NCI-H1417 (cell line): ENCODE measurements at places on chromosomes 7 and 10.

DNA sequence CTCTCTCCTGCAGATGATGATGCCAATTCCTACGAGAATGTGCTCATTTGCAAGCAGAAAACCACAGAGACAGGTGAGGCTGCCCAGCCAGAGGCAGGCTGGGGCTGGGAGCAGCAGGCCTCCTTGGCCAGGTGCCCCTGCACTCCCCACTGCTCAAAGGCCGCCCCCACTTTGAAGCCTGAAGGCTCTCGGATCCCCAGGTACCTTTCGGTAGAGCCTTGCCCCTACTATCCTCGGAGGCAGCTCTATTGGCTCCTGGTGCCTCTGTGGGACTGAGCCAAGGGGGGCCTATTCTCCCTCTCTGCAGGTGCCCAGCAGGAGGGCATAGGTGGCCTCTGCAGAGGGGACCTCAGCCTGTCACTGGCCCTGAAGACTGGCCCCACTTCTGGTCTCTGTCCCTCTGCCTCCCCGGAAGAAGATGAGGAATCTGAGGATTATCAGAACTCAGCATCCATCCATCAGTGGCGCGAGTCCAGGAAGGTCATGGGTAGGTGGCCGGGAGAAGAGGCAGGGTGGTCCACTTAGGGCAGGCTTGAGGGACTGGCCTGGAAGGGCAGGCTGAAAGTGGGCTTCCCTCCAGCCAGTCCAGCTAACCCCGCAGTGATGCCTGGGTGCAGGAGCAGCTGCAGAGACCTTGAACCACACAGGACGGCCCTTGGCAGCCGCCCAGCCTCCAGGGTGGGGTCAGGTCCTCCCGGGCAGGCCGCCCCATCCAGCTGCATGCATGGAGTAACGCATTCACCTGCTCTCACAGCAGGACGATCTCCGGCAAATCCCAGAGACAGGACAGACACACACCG, 14.1 kb downstream of the LAT2 start:
- no peak for DNase-seq

GRCh38 chr10:82411416-82411815, 536.4 kb downstream of the NRG3 start:
- DNase-seq = no peak

DNA sequence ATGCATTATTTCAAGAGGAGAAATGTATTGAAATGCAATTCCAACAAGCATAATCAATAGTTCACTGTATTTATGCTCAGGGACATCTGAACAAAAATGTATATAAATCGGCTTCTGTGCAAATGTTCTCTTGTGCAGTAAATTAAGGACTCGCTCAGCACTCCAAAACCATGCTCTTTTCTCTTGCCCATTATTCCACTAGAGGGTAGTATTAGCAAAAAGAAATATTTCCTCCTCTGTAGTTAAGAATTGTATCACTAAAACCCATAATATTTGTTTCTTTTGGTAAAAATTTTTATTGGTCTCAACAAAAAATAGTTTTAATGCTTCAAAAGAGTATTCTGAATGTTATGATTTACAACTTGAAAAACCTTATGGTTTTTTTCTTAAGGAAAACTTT, 803.1 kb downstream of the PCDH15 start:
- no peak for DNase-seq

GRCh38 chr7:138755842-138756590, 41.8 kb upstream of the TMEM213 start:
- no peak for DNase-seq

GRCh38 chr7:128148676-128149075, 92.4 kb upstream of the LEP start:
- peak; percentile 48 for DNase-seq

- DNase-seq = no peak
Observed at GRCh38 chr10:55158633-55159032, 357.6 kb upstream of the PCDH15 start.

DNA sequence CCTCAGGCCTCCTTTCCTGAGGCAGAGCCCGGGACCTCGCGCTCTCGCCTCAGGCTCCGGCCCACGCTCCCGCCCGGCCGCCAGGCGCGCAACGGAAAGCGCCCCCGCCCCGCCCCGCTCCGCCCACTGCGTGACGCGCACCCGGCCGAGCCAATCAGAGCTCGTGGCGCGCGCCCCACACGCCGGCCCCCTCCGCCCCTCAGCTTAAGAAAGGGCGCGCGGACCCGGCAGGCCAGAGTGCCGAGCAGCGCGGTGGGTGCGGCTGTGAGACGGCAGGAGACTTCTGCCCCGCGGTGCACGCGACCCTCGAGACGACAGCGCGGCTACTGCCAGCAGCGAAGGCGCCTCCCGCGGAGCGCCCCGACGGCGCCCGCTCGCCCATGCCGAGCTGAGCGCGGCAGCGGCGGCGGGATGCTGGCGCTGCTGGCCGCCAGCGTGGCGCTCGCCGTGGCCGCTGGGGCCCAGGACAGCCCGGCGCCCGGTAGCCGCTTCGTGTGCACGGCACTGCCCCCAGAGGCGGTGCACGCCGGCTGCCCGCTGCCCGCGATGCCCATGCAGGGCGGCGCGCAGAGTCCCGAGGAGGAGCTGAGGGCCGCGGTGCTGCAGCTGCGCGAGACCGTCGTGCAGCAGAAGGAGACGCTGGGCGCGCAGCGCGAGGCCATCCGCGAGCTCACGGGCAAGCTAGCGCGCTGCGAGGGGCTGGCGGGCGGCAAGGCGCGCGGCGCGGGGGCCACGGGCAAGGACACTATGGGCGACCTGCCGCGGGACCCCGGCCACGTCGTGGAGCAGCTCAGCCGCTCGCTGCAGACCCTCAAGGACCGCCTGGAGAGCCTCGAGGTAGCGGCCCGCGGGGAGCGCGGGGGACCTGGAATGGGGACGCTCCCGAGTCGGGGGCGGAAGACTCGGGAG, at the start of gene NPTX2:
Gene NPTX2, plus strand, starts transcription at position 235 of the 909 bp plus-strand sequence. Its CDS starts 177 bp downstream, at position 412.
- no peak for DNase-seq

DNA sequence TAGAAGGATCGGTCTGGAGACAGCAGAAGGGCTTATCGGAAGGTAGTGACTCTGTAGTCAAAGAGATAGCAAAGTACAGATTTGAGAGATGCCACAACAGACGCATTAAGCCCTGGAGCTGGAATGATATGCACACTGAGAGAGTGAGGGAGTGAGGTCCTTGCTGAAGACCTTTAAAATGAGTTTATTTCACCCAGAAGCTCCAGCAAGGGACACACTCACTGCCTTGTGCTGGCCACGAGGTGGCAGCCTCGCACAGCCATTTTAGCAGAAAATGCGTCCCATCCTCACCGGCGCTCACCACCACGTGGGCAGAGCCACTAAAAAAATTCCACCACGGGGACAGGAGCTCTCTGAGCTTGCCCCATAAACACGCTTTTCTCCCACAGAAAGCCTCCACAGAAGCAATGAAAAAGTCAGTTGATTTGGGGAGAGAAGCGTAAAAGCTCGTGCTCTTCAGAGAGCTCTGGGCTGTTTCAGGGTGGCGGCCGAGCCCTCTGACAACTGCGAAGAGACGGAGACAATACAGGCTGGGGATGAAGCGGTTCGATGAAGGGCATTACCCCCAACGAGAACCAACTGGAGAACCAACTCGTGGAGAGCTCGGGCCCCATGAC, 163.0 kb upstream of the KLF14 start:
- DNase-seq = peak; percentile 61

DNA sequence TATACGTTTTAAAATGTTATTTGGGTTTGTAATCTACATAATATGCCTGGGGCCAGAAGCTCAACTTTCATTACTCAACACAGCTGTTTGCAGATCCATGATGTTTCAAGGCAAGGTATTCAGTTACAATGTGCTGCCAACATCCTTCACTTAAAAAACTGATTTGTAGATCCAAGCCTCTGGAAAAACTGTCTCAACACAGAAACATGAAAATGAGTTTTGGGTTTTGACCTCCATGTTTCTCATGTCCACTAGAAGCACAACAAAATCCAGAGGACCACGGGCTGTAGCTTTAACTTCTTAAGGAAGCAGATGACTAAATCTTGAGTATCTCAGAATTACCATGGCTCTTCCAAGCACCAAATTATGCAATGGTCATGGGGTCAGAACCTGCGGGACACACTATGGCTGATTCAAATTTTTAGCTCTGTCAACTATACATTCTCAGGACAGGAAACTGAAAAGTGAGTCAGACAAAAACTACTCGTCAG, 247.1 kb upstream of the GRB10 start:
- DNase-seq = no peak

DNA sequence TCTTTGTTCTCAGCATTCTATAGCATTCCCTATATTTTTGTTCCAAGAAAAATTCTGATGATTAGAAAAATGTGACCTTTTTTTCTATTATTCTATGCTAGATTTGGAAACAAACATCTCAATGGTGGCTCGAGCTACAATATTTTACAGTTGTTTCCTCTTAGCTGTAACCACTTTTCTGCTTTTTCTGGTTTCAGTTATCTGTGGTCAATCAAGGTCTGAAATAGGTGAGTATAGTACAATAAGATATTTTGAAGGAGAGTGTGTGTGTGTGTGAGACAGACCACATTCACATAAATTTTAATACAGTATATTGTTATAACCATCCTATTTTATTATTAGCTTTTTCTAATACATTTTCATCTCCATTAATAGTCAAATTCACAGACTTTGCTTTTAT, 564.5 kb upstream of the GHITM start:
- no peak for DNase-seq

GRCh38 chr10:77231884-77232610, 405.6 kb downstream of the KCNMA1 start:
- no peak for DNase-seq

DNA sequence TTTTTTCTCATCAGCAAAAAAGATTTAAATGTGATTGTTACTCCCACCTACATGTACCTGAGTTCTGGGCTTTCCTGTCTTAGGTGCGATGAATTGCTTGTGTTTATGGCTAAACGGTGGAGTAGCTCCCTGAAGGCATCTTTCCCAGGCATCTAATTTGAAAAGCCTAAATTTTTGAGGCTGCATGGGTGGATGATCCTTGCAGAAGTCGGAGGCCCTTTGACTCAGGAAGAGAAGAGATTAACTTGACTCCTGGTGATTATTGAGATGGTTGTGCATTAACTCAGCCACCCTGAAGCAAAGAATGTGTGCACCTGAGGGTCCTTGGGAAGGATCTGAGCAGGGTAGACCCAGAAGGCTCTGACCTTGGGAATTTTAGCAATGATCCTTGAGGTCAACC, 155.6 kb upstream of the SEMA3C start:
- DNase-seq = no peak

- no peak for DNase-seq
Observed at GRCh38 chr7:151240536-151240935, 8.0 kb downstream of the SMARCD3 start.

GRCh38 chr10:78902815-78903214, 166.0 kb upstream of the ZMIZ1 start:
- no peak for DNase-seq

DNA sequence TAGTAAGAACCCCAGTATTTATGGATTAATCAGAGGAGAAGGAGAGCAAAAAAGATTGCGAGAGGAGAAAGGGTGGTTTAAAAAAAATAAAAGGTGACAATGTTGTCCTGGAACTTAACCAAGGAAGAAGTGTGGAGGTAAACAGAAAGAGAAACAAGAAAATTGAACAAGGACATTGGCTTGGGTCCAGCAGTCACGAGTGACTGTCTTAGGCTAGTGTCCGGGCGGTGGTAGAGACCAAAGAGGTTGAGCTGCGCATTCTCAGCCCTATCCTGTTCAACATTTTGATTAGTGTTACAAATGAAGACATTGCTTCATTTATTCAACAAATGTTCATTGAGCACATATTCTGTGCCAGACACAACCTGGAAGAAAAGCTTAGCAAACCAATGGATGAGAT, 329.9 kb downstream of the FGFR2 start:
- no peak for DNase-seq

- no peak for DNase-seq
Observed at GRCh38 chr10:3805201-3805790, 20.3 kb upstream of the KLF6 start.

DNA sequence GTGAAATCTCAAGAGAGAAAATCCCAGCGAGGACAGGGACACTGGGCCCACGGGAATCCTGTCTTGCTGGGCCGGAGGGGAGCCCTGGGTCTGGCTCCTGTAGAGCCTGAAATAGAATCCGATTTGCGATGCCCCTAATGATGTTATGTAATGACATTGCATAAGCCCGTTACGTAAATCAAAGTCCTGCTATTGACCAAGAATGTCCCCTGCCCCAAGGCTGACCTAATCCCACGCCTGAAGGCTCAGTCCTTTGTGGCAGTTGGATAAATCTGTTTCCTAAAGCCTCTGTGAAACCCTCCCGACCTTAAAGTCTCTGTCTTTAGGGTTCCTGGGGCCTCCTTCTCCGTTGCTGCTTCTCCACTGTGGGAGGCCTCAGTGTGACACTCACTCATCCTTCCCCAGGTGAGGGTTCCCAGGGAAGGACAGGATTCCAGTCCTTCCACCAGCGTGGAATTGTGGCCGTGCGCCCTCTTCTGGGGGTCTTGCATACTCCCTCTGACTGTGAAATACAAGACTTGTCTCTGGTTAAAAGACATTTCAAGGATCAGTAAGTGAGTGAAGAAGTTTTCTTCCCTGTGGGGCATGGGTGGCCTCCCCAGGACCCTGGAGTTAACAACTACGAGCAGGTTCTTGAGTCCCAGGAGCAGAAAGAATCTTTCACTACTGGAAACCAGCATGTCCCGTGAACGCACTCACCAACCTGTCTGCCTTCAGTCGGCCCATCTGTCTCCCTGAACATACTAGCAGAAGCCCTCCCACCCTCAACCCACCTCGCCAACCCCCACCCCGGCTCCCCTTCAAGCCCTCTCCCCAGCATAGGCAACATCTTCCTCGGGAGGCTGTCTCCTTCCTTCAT, 19.8 kb downstream of the ZNF467 start:
- DNase-seq = peak; percentile 32

DNA sequence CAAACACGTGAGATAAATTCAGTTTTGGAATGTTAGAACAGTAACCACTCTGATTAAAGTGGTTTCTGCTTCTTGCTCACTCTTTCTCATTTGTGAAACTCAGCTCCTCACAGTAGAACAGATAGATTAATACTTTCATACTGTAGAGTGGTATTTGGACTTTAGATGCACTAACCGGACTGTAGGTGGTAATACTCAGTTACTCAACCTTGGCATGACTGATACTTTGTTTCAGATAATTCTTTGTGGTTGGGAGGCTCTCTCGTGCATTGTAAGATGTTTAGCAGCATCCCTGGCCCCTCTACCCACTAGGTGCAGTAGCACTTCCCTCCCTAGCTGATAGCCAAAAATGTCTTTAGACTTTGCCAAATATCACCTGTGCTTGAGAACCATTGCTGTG, 37.6 kb downstream of the MCU start:
- no peak for DNase-seq

DNA sequence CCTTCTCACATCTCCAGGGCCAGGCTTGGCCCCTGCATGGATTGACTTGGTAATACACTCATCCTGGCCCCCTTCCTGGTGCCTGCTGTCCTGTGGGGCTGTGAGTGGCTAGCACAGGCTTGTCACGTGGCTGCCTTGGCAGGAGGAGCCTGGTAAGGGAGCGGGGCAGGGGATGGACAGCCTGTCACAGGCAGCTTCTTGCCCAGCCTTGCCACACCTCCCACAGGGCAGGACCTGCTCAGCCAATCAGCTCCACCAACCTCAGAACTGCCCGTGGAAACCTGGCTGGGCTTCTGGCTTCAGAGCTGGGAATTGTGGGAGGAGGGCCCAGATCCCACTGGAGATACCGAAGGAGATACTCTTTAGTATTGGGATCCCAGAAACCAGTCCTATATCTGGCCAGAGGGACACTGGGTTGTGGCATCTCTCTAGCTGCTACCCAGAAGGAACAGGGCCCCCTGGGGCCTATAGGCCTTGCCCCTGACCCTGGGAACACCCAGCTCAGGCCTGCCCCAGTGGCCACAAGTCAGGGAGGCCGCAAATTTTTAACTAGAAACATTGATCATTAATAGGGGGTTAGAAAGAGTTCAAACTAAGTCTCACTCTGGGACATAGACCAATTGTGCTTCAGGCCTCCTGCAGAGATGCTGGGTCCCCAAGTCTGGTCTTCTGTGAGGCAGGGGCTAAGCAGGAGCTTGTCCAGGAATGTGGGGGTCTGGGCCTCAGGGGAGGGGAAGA, at the start of gene HOGA1:
Gene HOGA1, plus strand, starts transcription at position 330 of the 738 bp plus-strand sequence. Its CDS starts 315 bp downstream, at position 645.
- no peak for DNase-seq
